ENCODE measurements at places on chromosomes 1 and 21.

DNA sequence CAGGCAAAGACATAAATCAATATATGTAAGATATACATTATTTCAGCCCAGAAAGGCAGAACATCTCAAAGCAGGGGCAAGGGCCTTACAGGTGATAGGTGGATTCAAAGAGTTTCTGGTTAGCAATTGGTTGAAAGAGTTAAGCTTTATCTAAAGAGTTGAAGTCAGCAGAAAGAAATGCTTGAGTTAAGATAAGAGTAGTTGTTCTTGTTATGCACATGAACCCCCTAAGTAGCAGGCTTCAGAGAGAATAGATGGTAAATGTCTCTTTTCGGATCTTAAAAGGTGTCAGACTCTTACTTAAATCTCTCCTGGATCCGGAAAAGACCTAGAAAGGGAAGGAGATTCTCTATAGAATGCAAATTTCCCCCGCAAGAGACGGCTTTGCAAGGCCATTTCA lies 8.3 kb upstream of the ZBTB40 start:
- DNase-seq, result no peak

DNA sequence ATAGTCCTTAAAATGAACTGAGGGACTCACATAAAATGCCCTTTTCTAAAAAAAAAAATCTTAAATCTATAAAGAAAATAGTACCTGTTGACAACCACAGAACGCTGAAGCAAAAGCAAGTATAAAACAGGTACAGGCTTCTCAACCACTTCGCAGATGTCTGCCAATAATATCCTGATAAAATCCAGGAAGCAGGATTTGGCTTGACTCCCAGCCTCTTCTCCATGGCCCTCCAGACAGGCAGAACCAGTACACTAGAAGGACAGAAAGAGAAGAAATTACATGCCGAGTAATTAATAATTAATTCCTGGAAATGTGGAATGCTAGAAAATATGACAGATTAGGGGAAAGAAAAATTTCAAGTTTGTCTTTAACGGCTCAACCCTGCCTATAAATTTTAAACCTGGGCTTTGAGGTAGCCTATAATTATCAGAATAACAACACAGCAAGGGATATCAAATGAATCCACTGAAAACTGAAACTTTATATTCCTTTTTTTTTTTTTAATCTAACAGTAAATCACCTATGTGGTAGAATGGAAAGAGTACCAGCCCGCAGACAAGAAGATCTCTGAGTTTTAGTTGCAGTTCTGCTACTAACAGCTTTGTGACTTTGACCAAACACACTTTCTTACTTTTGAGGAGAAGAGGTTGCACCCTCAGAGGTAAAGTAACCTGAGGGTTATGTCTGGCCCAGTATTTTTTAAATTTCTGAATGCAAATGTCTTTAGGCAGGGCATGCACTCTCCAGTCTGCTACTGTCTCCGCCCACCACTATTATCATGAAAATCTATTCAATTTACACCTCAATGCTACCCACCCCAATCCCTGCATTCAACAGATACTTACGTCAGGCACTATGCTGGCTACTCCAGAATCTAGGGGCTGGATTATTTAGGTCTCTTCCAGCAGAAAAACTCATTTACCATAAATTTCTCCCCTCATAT lies 2.7 kb downstream of the KIAA0319L start:
- no peak for DNase-seq

GRCh38 chr1:179816196-179816960 lies 61.2 kb downstream of the TOR1AIP2 start:
- no peak for DNase-seq

GRCh38 chr1:30607723-30608122 lies 115.7 kb downstream of the MATN1 start:
- DNase-seq, result no peak

GRCh38 chr1:215842905-215843304 lies 275.8 kb downstream of the KCTD3 start:
- DNase-seq, result no peak

DNA sequence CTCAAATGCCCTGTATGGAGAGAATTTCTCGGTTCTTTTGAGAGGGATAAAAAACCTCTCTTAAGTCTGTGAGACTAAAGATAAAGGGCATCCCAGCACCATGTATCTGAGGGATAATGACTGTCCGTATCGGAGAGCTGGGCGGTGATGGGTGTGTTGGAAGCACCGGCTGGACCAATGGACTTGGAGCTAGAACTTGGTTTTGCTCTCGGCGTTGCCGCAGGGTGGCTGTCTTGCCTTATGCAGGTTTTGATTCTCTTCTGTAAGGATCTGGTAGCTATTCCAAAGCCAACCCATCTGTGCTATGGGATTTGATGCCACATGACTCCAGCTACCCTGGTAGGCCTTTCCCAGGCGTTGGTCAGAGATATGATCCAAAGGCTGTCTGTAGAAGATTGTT lies 348.8 kb downstream of the KIF26B start:
- no peak for DNase-seq

- no peak for DNase-seq
Observed at GRCh38 chr1:219463636-219464035, 149.3 kb downstream of the ZC3H11B start.

DNA sequence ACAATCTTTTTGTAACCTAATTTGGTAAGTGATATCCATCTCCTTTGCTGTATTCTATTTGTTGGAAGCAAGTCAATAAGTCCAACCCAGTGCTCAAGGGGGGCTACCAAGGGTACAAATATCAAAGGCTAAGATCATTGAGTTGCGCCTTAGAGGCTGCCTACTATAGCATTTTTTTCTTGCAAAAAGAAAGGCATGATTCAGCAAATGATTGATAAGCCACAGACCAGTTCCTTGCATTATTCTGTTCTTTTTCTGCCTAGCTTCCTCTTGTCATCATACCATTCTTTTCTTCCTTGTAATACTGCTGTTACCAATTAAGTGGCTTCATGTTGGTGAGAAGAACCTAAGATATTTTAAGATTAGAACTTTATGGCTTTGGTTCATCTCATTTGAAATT lies 29.8 kb upstream of the BARHL2 start:
- DNase-seq, result no peak

- DNase-seq, result no peak
Observed at GRCh38 chr1:178092878-178093493, 918 bp upstream of the RASAL2 start.

GRCh38 chr1:6052543-6053205 lies 7.0 kb downstream of the KCNAB2 start:
- peak; percentile 36 for DNase-seq

- no peak for DNase-seq
Observed at GRCh38 chr1:13461977-13462376, 51.7 kb downstream of the PRAMEF20 start.

GRCh38 chr1:108679586-108680213 lies 12.4 kb upstream of the PRPF38B start:
- no peak for DNase-seq

DNA sequence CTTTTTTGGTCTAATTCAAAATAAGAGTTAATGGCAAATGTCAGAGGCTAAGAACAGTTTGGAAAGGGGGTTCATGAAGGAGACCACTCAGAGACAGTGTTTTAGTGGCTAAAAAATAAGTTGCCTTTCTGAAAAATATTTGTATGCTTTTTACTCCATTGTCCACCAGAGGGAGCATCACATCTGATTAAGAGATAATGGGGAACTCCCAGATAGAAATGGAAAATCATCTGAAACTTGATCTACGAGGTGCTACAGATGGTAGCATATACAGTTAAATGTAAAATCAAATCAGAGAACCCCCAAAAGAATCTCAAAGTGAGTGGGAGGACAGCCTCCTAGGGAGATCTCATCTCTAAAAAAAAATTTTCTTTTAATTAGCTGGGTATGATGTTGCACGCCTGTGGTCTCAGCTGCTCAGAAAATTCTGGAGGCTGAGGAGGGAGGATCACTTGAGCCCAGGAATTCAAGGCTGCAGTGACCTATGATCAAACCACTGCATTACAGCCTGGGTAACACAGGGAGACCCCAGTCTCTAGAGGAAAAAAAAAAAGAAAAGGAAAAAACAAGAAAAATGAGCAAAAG lies 9.7 kb downstream of the SMYD3 start:
- DNase-seq, result peak; percentile 39

GRCh38 chr1:221778535-221779142 lies 36.8 kb upstream of the DUSP10 start:
- no peak for DNase-seq

DNA sequence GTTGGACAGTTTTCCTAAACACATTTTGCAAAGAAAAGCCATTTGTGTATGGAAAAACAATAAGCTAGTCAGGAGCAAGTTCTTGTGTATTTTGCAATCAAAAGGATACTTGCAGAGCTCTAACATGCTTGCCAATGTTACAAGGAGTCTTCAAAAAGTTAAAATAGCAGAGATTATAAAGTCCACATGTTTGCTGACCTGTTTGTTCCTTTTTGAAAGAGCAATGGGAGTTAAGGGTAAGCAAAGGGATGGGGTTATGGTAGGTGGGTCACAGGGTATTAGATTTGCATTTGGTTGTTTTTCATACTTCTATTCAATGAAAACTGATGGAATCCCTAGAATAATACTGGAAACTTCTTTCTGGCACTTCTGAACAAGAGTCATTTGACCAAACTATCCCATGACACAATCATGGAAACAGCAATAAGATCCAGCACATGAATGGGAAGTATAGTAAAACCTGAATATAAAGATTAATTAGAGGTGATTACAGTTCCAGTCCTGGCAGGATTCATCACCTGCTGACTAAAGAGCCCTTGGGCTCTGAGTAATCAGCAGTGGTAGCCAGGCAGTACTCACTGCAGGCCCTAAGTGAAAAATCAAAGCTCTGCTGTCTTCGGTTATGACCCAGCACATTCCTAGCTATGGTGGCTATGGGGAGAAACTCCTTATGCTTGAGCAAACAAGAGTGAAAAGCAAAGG lies 27.1 kb upstream of the ZC3H11B start:
- no peak for DNase-seq

DNA sequence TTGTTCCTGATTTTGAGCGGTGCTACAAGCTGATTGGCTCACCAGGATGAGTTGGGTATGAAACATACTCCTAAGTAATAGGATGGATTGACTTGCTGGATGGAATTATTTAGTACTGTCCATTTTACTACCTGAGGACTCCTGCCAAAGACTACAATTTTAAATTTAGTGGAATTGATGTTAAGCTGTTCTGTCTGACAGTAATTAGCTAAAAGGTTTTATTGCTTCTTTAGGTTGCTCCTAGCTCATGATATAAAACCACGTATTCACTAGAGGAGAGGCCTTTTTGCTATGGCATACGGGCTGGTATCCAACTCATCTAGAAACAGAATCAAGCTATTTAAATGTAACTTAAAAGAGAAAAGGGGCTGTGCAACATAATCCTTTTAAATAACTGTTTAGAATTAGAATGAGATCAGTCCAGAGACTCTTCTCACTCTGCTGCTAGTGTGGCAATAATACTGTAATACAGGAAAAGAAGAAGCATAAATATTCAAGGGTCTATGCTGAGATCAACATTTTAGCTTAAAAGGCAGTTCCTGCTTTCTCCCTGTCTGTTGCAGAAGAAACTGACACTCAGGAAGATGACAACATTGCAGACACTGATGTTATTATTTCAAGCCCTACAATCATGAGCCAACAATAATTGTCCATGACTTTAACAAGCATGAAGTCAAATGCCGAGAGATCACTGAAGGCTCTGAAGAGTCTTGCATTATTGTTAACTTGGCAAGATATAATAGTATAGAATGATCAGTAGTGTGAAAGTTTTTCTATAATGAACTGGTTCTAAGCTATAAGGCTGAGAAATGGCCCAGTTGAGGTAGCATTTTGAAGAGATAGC lies 258.7 kb upstream of the ADGRL4 start:
- no peak for DNase-seq

- DNase-seq, result no peak
Observed at GRCh38 chr1:157087030-157087429, 12.6 kb downstream of the ETV3L start.

DNA sequence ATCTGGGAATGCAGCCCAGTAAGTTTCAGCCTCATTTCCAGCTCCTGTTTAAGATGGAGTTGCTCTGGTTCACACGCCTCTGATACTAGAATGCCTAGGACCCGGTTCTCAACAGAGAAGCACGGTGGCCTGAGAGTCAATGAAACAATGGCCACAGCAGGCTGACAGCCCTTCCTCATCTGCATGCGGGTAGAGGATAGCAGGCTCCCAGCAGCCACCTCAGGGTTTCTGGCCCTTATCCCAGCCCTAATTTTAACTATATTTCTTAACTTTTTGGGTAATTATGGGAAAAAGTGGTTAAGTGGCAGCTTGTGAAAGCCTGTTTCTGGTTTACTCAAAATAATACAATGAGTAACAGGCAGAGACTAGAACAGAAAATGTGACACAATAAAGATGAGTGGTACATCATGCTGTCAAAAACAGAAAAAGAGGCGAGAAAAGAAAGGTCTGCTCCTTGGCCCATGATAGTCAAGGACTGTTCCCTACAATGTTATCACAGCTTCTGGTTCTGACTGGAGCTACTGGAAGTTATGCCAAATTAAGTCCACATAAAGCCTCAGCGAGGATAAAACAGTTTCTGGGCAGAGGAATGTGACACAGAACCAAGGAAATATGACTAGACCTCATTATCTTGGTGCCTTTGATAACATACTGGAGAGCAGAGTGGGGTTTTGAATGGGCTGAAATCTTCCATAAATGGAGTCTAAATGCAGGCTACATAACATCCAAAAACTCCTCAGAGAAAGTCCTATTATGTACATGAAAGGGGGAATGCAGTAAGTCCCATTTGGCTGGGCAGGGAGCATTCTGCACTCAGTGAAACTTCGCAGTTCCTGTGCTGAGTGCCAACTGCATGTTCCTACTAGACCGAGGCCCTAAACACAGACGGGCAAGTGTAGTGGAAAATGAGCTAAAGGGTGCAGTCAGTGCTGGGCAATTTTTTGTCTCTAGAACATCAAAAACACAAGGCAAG lies 92.1 kb downstream of the NIBAN1 start:
- DNase-seq, result no peak

- DNase-seq, result no peak
Observed at GRCh38 chr21:33747420-33747819, 105.1 kb downstream of the ITSN1 start.

GRCh38 chr1:21437341-21437640 lies 2.6 kb upstream of the NBPF3 start:
- no peak for DNase-seq

DNA sequence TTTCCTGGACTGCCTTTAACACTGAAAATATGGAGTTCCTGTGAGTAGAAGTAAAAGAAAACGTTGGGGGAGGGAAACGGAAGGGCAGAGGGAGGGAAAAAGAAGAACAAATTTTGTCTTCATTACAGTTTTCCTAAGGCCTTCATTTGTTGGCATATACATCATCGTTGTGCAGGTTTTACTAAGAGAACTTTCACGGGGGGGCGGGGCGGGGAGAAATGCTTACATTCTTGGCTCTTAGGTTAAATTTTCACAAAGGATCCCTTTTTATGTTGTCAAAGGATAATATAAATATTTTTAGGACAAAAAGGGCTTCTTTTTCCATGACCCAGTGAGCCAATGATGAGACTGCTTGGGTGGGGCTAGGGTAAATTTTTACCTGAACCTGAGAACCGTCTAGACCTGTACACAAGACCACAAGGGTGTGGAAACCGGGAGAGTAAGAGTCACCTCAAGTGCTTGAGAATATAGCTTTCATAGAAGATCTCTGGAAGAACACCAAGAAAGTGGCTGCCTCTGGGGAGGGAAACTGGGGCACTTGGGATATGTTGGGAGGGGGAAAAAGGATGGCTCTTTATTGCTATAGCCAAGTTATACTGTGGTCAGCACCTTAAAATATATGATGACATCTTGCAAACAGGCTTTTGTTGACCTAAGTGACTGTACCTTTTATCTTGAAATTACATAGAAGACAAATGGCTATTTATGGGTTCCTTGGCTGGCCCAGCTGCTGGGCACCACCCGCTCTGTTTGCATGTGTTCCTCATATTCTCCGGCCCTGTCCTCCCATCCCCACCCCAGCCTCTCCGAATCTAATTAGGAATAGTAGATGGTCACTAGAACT lies 2.0 kb upstream of the UTP25 start:
- DNase-seq, result no peak

- no peak for DNase-seq
Observed at GRCh38 chr1:153404768-153405167, 11.6 kb upstream of the S100A7A start.
